ENCODE measurements at places on chromosomes 6 and 20.

DNA sequence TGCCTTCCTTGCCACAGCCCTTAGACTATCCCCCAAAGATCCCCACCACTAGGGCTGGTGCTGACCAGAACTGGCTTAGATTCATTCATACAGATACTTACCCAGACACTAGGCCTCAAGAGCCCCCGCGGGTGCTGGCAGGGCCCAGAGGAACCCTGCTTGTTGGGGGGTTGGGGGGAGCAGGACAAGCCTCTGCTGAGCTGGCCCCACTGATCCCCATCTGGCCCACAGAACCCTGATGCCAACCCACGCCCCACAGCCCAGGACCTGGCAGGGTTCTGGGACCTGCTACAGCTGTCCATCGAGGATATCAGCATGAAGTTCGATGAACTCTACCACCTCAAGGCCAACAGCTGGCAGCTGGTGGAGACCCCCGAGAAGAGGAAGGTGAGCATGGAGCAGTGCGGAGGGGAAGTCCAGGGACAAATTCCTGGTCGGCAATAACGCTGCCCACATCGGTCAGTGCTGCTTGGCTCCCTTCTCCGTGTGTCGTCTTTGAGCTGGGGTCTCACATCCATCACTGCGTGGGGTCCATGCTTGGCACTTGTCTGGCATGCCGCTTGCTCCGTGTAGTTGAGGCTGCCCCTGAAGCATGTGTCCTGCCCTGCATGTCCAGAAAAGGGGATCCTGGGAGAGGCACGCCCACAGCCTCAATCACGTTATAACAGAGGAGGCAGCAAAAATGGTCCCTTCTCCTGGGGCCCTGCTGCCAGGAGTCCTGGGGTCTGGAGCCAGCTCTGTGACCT is 15.5 kb upstream of the MYL9 start:
- no peak for DNase-seq

- no peak for DNase-seq
These were observed 43.7 kb downstream of the SCGN start for GRCh38 chr6:25695671-25696070.

DNA sequence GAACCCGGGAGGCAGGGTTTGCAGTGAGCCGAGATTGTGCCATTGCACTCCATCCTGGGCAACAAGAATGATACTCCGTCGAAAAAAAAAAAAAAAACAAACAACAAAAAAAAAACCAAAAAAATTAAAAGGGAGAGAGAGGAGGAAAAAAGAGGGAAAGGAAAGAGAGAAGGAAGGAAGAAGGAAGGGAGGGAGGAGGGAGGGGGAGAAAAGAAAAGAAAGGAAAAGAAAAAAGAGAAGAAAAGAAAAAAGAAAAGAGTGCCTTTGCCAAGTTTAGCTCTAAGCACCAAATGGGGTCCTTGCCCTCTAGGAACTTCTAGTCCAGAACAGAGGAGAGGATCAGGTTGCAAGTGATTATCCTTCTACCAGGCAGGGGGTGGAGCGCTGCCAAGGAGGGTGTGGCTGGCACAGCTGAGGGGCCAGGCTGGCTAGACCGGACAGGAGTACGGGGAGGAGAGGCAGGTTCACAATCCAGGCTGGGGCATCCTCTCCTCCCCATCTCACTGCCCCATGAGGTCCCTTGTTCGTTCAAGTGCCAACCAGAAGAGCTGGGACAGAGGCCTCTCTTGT is 19.1 kb downstream of the GNAS start:
- DNase-seq = no peak

DNA sequence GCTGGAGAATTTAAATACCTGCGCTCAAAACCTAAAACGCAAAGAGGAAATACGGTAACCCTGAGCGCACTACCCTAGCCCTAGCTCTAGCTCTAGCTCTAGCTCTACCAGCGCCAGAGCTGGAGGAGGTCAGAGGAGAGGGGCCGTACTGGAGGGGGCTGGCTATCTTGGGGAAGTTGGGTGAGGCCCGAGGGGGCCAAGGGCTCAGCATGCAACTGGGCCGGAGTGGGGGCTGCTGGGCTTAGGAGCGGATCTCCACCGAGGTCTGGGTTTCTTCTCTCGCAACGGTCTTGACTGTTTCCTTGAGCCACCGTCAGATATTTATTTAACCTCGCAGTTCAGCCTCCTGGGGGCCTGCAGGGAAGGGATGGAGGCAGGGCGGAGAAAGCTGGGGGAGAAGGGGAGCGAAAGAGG is 91.0 kb downstream of the NCR2 start:
- DNase-seq = no peak

DNA sequence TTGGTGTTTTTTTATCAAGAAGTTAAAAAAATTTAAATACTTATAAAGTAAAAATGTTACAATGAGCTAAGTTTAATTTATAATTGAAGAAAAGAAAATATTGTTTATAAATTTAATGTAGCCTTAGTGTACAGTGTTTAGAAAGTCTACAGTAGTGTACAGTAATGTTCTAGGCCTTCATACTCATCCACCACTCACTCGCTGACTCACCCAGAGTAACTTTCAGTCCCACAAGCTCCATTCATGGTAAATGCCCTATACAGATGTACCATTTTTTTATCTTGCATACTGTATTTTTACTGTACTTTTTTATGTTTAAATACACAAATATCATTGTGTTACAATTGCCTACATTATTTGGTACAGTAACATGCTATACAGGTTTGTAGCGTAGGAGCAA is 26.0 kb downstream of the HTR1E start:
- no peak for DNase-seq

DNA sequence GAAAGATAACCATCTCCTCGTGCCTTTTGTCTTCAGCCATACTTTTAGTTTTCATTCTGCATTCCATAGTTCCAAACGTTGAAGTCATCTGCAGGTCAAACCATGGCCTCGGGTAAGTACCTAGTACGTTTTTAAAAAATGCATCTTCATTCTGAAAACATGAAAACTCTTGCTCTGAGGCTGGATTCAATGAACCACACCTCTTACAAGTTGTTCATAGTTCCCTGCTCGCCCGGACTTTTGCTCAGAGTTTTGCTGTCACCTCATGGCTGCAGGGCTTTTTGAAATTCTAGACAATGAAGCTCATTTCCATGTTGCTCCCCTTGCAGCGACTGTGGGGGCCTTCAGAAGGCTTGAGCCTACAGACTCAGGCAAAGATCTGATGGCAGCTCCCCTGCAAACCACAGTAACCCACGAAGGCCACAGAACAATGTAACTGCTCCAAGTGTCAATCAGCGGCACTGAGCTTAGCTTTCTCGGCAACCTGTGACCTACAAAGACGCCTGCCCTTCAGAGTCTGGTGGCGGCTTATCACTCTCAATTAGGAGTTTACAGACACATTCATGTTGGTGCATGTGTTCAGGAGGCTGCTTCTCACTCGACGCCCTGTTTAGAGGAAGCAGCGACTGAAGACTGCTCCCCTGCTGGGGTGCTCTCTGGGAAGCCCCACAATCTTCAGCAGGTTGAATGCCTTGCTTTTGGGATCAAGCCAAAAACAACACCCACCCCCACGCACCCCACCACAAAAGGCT is 61.2 kb downstream of the FOXC1 start:
- no peak for DNase-seq

DNA sequence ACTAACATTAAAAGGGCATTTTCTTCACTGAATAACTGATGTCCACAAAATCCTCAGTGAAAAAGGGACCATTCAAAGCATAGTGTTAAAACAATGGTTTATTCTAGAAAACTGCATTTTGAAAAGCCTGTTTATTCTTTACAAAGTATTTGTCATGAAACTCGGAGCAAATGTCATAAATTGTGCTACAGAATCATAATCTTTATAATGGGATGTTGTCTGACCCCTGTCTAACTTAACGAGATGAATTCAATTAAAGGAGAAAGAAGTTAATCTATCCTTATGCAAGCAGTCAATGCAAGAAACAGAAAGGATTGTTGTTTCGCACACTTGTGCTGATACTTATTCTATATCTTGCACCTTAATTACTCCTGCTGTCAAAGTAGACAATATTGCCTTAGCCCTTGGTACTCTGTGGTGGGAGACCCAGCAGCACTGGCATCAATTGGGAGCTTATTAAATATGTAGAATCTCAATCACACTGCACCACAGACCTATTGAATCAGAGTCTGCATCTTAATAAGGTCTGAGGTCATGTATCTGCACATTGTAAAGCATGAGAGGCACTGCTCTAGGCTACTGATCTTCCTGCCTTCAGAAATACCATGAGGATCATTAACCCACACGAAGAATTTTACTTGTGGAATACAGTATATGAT is 708.3 kb downstream of the HDGFL1 start:
- DNase-seq = no peak

DNA sequence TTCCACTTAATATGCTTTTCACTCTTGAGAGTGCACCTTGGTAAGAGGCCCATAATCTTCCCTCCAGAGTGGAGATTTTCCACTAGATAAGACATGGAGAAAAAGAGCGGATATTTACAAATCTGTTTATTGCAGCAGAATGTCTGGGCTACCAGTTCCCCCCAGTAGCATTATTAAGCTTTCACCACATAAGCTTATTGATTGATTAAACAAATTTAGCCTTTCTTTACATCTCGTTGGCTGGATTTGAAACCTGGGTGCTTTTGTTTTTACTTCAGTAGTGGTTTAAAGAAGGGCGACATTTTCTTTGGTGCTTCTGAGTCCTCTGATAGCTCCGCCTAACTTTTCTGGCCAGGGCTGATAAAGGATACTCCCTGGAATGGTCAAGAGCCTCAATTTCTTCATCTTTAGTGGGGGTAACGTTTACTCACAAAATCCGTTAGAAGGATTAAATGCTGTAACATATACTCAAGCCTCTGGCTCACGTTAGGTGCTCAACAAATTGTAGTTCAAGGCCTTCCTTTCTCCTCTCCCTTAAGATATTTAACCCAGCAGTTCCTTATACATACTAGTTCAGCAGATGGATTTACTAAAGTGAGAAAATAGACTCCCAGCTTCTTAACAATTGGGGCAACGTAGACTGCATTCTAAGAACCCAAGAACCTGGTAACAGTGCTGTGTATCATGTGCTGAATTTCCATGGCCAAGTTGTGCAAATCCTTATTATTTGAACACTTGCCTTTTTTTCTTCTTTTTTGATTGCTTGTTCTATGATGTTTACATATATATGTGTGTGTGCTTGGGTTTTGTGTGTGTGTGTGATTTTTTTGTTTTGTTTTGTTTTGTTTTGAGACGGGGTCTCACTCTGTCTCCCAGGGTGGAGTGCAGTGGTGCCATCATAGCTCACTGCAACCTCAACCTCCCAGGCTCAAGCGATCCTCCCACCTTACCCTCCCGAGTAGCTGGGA is 91.4 kb downstream of the RREB1 start:
- no peak for DNase-seq

GRCh38 chr20:19737025-19737424 is 21.0 kb upstream of the RIN2 start:
- no peak for DNase-seq

GRCh38 chr20:51760905-51761546 is 7.2 kb downstream of the ATP9A start:
- DNase-seq = no peak

- no peak for DNase-seq
These were observed 198.8 kb downstream of the ATXN1 start for GRCh38 chr6:16562498-16562897.

DNA sequence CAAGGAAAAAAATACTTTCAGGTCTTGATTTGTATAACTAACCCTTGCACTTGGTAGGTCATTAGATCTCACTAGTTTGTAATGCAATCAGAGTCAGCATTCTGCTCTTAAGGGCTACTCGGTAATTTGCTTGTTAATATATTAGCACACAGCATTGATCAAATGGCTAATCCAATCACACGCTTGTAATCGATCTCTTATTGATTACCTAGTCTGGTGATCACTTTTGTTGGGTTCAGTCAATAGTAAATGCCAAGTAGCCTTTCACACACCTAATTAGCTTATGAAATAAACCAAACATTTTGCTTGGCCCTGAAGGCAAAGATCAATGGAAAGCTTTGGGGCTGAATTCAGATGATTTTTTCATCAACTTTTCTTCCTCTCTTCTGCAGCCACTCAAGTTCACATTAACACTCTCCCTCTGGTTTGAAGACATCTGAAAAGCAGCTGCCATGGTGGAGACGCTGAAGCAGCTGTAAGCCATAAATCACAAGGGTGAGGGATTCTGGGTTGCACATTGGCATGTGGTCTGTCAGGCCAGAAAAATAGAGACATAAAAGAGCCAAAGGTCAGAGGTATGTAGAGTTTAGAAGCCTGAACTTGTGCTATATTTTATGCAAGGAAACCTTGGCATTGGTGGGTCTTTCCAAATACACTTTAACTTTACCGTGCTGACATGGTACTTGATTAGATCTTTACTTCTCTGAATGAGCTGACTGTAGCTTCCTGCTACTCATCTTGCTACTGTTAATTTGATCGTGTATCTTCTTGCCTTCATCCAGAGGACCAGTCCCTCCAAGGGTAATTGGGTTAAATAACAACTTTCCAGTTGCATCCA is 234.4 kb downstream of the SIM1 start:
- DNase-seq = no peak

DNA sequence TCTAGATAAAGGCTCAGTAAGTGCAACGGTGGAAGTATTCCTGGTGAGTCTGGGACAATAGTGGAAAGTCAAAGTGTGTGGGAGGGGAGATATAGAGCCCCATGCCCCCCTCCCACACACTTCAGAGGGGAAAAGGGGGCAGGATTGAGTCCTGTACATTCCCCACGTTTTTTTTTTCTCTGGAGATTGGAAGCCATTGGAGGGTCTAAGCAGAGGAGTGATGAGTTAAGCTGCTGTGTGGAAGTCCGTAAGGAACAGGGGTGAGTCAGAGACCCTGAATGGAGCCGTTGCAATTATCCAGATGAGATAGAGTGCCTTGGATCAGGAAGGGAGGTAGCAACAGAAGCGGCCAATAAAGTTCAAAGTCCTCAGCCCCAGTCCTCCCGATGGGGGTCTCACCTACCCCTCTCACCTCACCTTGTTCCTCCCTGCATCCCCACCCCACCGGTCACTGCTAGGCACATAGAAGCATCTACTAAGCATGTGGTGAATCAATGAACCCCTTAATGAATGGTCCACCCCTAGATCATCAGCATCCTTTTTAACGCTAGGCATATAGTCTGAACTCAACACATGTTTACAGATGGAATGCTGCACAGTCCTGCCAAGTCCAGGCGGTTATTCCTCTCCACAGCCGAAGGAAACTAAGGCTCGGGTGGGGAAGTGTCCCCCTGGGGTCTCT is 662 bp upstream of the SLC9A8 start:
- no peak for DNase-seq

DNA sequence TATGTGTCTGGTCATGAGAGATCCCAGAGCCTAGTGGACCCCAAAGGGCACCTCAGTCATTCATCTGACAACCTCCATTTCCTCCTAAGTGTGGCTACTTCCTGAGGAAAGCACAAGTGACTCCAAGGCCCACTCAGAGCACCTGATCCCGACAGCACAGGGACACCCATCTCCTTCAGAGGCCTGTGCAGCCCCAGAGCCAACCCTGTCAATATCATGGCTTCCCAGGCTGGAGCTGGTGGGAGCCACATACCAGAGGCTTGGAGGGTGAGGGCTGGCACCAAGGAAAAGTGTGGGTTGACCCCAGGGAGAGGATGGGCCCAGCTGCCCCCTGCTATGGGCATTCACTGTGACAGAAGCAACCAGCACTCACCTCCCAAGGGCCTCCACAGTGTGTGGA is 117.3 kb downstream of the PSMB1 start:
- no peak for DNase-seq

DNA sequence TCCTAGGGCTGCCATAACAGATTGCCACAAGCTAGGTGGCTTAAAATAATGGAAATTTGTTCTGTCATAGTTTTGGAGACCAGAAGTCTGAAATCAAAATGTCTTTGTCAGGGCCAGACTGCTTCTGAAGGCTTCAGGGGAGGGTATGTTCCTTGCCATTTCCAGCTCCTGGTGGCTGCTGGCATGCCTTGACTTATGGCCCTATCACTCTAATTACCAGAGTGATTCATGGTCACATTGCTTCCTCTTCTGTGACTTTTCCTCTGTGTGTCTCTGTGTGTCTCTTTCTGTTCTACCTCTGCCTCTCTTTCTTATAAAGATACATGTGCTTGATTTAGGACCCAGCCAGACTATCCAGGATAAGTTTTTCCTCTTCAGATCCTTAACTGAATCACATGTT is 635.2 kb upstream of the IMPG1 start:
- no peak for DNase-seq
